Activated CD8-positive, alpha-beta memory T cell treated with anti-CD3 and anti-CD28 coated beads for 4 hours (primary cell): ENCODE measurements at places on chromosomes 12 and 14.

DNA sequence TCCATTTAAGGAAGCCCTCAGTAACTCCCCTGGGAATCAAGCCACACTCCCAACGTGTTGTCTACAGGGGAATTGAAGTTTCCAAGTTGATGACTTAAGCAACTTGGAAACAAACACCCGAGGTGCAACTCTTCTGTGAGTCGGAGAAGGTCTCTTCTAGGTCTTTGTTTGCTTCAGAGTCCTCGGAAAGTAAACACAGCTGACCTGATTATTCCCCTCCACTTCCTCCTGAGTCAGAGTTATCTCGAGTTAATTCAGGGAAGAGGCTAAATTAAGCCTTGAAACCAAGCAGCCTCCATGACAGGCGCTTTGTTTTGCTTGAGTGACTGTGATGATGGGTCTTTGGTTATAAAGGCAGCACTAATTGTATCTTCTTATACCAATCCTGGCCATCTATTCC lies 41.8 kb downstream of the TUNAR start:
- no peak for DNase-seq

DNA sequence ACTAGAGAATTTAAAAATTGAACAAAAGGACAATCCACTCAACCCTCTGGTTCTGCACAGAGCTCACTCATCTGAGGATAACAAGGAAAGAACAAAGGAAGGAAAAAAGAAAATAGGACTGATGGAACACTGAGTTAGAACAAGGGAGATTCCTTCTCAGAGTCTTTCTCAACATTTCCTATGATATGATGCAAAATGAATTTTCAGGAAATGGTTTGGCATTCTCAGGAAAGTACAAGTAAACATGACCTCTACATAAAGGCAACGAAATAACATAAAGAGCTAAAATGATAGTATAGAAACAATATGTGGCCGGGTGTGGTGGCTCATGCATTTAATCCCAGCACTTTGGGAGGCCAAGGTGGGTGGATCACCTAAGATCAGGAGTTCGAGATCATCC lies 135.8 kb downstream of the ITPR2 start:
- no peak for DNase-seq

- peak; percentile 38 for DNase-seq
Measured at GRCh38 chr12:52741375-52742195, 35.6 kb downstream of the KRT76 start.

- no peak for DNase-seq
Measured at GRCh38 chr14:99199846-99200653, 71.9 kb downstream of the BCL11B start.

DNA sequence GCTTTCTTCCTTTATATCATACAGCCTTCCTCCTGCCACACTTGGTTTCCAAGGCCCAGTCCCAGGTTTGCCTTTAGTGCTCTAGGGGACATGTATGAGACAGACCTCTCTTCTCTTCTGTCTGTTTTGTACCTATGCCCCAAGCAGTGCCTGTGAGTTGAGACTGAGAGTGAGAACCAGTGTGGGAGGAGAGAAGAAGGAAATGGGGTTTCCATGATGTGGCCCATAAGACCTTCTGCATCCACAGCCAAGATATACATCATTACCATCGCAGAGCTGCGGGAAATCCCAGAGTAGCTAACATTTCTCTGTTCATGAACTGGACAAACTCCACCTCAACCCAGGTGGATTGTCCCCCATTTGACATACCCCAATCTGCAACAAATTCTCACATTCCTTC lies 2.8 kb downstream of the TESPA1 start:
- DNase-seq = peak; percentile 16

DNA sequence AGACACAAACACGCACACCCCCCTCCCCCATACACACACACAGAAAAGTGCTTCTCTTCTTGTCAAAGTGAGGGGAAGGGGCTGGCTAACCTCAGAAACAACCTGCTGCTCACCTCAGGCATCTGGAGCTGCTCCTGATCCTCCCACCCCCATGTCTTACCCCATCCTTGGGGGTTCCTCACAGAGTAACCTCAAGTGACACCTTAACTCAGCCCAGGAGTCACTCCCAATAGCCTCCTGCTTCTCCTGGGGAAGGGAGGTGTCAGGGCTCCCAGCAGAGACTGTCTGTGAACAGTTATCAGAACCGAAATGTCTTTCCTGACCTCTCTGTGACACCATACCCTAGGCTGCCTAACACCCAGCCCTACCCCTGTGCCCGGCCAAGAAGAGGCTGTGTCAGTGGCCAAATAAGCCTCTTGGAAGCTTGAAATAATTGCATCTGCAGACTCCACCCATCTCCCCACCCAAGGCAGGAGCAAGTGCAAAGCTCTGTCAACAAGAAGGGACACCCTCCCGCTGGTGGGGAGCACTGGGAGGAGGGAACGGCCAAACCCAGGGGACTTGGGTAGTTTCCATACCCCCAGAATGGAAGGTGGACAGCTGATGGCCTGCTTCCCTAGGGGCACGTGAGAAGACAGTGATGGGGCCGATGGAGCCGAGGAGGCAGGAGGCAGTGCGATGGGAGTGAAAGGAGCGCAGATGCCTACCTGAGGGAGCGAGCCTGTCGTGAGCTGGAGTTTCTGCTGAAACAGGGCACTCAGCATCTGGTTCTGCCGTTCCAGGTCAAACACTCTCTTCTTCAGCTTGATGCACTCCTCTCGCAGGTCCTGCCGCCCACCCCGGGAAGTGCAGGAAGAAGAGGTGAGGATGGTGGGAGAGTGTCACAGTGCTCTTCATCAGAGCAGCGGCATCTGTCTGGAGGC lies 26.8 kb downstream of the NCKAP5L start:
- no peak for DNase-seq

DNA sequence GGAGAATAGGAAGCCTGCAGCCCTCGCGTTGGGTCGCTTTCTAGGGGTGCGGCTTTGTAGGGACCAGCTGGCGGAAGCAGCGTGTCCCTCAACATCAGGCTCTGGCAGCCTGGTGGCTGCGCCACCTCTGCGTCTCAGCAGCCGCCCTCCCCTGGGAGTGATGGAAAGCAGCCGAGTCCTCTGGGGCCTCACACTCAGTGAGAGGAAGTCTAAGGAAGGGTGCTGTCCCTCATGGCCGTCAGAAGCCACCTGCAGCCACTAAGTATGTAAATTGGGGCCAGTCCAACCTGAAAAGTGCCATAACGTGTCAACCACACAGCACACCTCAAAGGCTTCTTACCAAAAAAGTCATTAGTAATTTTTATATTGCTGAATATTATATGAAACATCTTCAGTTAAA lies 80.3 kb downstream of the WDR20 start:
- no peak for DNase-seq

- no peak for DNase-seq
Measured at GRCh38 chr12:3923021-3923420, 49.8 kb upstream of the PARP11 start.
